SK-MEL-5 (cell line): ENCODE measurements at places on chromosomes 2 and 18. TPM values are rescaled to one million over a fixed set of nuclear protein-coding genes. Genes with fewer than 3 reads are reported as not detected.

The CDKL4 gene
- total RNA-seq, result 0.67 and 0.95 TPM in 2 replicates

The CRYGC gene
- total RNA-seq, result not detected in 2 replicates

The ASAP2 gene
- 16.1 and 17.6 TPM in 2 replicates for total RNA-seq

The INHA gene
- 0.18 TPM in 1 of 2 replicates, not detected in the other for total RNA-seq

The LBX2 gene
- 7.7 and 14.9 TPM in 2 replicates for total RNA-seq

DNA sequence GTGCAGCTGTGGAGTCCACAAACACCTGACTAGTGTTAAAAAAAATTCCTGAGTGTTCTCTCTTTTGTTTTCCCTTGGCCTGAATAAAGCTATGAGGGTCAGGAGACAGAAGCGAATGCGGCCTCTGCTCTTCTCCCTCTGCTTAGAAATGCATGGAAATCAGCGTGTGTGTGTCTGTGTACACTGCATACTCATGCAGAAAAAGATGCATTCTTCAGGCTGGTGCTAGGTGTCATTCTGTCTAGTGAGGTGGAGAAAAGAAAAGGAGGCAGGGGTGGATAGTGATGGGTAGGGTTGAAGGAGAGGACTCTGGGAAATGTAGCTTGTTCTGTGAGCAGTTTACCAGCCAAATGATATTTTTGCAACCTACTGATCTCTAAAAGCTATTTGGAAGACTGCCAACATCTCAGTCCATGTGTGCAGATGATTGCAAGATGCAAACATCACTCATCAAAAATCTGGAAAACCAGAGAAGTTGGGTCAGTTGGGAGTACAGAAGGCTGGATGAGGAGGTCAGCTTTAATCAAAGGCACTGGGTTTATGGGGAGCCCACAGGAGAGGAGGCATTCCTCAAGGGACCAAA, 177.7 kb downstream of the INSIG2 start:
- DNase-seq, result no peak

DNA sequence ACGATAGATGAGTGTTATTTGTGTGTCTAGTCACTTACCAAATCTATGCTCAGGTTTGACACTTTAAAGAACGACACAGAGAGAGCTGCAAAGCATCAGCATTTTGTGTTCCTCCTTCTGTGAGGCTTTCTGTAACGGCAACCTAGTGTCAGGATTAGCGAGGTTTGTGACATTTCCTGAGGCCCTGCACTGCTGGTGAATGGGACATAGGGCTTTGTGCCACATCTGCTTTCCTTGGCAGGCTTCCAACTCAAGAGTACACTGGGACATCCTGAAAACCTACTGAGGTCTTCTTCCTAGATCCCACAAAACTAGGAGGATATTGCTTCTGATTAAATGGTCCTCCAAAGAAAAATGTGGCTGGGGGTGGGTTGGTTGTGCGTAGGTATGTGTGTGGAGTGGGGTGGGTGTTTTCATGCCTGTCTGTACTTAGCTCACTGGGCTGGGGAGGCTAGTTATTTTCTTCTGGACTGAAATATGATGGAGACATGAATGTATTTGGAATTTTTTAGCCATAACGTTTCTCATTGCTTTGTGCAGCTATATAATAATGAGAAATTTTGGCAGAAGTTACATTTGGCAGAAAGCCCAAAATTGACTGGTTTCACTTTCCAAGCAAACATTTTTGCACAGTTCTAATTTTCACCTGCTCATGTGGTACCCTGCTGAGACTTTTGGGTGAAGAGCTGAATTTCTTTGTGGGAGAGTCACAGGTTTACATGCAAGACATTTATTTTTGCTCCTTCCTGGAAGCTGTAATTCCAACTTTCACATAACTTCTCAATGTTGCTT, 308.4 kb downstream of the XIRP2 start:
- DNase-seq, result no peak

DNA sequence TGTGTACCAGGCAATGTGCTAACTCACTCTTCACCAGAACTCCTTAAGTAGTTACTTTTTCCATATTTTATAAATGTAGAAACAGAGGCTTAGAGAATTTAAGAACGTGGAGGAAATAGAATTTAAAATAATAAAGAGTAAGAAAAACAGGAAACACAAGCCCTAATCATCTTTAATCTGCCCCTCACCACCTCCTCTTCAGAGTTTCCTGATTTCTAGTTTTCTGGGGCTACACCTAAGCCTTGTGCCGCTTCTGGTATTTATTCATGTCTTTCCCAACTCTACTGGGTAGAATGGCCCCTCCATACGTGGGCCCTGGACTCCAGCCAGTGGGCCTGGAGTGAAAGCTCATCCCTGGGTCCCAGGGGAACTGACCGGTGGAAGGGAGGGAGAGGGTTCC, 85.4 kb downstream of the RTN4 start:
- no peak for DNase-seq

GRCh38 chr18:76875390-76876325, 53.3 kb downstream of the ZNF236 start:
- DNase-seq, result peak; percentile 72

- no peak for DNase-seq
These were observed 1.8 kb upstream of the SALL3 start for GRCh38 chr18:78977637-78978348.

DNA sequence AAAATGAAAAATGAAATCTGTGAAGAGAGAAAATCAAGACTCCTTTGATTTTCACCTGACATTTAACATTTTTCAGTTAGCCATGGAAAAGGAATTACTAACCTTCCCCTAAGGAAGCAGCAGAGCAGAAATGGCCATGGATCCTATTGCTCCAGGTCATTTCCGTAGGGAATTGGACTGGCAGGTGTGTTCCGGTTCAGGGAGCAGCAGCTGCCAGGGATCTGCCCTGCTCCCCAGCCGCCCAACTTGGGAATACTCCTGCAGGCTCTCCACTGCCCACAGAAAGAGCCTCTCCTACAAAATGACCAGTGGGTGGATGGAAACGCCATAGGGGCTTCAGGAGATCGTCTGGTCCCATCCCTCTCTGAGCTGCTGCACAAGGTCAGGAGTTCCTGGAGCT, 86.0 kb upstream of the MAPK4 start:
- no peak for DNase-seq

- peak; percentile 82 for DNase-seq
These were observed 149.6 kb downstream of the MBP start for GRCh38 chr18:76982841-76983583.

- DNase-seq, result no peak
These were observed 16.9 kb downstream of the GPR55 start for GRCh38 chr2:230908092-230908594.

- DNase-seq, result no peak
These were observed 442.9 kb downstream of the KCNJ3 start for GRCh38 chr2:155141418-155141817.

DNA sequence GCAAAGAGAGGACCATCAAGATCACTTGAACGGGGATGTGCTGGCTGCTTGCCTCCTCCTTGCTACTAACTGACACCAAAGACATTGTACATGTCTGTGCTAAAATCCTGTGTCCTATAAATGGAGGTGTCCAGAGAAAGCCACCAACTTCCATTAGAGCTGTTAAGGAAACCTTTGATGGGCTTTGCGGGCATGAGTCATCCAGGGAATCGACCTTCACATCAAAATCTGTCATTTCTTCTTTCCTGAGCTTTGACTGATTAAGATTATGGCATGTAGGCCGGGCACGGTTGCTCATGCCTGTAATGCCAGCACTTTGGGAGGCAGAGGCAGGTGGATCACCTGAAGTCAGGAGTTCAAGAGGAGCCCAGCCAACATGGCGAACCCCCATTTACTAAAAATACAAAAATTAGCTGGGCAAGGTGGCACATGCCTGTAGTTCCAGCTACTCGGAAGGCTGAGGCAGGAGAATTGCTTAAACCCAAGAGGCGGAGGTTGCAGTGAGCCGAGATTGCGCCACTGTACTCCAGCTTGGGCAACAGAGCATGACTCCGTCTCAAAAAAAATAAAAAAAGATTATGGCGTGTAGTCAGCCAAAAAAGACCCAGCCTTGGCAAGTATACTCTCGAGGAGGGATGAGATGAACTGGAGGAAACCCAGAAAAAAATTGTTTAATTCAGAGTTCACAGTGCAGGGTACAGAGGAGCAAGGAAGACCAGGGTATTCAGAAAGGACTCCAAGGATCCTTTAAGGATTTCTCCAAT, 115.8 kb downstream of the CABLES1 start:
- DNase-seq, result no peak

- DNase-seq, result no peak
These were observed 123.5 kb downstream of the INHBB start for GRCh38 chr2:120469426-120469825.

- DNase-seq, result no peak
These were observed 25.4 kb downstream of the SOCS6 start for GRCh38 chr18:70314151-70314782.

DNA sequence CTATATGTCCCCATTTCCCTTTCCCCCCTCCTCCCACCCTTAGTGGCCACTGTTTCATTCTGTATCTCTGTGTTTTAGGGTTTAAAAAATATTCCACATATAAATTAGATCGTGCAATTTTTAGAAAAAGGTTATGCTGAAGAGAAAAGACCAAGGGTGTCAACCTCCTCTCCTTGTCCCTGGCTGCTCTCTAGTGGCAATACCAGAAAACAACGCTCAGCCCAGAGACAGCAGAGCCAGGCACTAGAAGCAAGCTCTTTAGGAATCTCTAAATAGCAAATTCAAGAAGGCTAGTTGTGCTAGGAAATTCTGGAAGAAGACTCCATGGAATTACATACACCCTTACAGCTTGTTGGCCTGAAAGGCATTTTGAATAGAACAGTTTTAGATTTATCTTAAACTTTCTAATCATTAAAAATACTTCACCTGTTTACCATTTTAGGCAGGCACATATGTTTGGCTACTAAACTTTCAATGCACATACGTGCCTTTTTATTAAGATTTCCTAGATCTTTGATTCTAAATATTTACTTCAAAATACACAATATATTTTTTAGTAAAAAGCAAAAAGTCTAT, 35.1 kb upstream of the RASGRP3 start:
- DNase-seq, result peak; percentile 90
